ENCODE measurements at places on chromosomes 4 and X.

DNA sequence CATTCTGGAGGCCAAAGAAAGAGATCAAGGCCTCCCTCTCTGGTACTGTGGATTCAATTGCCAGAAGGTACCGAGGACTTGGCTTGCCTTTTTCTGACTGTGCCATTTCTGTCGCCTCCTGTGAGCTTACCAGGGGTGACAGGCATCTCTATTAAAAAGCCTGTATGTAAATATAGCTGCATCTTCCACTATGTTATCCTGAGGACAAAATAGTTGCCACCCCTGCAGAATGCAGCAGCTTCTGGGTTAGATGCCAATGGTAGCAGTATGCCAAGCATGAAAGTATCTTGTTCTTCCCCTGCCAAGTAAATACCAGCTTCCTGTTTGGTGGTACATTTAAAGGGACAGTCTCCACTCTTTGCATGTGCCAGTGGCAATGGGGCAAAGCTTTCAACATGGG is 10.7 kb downstream of the TRPC5OS start:
- DNase-seq, result no peak

DNA sequence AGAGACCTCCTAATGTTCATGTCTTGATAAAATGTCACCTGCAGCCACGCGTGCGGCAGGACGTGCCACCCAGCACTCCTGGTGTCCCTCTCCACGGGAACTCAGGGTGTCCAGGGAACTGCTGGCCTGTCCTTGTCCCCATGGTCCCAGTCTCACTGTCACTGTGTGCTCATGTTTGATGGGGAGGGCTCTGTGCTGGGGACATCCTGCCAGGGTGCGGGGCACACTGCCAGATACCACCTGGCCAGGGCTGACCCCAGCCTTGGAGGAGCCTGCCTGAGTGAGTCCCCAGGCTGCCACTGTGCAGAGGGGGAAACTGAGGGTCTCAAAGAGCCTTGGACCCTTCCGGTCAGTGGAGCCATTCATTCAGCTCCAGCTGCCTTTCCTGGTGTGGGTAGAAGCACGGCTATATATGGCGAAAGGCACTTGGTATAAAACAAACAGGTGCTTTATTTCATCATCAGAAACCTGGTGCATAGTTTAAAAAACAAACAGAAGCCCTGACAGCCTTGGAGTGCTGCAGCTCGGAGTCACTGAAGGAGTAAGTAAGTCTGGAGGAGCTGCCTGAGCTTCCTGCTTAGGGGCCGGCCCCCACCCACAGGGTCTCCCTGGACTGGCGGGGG is 33.0 kb downstream of the NOP14 start:
- no peak for DNase-seq

- no peak for DNase-seq
Measured at GRCh38 chrX:76657499-76657898, 230.0 kb downstream of the MAGEE1 start.

DNA sequence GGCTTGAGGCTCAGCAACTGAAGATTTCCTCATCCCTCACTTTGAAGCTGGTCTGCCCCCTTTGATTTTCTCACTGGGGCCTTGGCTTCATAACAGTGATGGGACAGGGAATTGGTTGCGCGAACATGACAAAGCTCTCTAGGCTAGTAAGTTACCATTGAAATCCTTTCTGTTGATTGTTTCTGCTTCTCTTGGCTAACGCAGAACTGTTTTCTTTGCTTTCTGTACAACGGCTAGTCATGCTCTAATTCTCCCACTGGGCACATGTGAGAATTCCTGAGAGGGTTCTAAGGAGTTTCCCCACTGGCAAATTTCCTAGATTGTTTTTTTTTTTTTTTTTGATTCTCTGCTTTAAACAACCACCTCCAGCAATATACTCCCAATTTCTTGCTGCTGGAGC is 738.6 kb downstream of the PCDH7 start:
- DNase-seq, result no peak

DNA sequence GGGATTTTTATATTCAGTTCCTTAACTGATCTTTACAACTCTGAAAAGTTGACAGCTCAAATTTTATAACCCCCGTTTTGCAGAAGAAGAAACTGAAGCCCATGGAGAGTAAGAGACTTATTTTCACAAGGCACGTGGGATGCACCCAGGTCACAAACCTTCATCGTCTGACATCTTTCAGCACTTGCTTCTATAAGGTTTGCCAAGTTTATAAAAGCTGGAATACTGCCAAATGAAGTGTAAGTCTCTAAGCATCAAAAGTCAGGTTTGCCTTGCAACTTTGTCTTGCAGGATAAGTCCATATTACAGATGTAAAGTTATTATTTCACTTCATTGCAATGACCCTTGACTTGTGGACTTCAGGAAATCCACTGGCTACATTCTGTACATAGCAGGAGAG is 6.3 kb upstream of the KCNIP4 start:
- no peak for DNase-seq

GRCh38 chr4:6983544-6984142 is 59.5 kb upstream of the TADA2B start:
- DNase-seq, result no peak
